Mucosa of descending colon (tissue), 3 donors: ENCODE measurements at places on chromosomes 7 and 10. TPM values are rescaled to one million over a fixed set of nuclear protein-coding genes. Genes with fewer than 3 reads are reported as not detected.

DNA sequence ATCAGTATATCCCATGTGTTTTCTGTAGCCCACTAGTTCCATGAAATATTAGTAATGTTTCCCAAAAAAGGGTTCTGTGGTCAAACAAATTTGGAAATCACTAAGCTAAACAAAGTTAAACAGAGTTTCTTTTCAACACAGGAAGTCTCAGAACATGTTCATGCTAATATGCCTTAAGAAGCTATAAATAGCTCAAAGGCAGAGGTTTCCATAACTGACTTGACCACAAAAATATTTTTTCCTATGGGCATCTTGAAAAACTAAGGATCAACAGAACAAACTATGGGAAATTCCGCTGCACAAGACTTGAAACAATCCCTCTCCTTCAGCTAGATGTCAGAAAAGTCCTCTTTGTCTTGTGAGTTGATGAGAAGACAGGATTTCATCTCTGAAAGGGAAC, 59.7 kb downstream of the SEM1 start:
- no peak for DNase-seq

DNA sequence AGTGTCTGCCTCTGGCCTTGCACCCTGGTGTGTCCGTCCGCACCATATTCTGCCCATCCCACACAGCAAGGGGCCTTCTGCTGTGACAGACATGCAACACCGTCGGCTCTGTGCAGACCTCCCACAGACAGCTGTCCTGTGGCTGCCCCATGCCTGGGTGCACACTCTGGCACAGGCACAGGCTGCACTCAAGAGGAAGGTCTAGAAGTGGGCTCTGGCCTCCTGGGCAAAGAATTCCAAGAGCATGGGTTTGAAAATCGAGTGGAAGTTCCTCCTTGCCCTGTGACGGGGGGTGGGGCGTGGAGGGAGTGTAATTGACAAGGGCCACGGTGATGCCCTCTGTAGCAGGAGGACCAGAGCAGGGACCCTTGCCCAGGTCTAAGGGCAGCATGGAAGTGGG, 4.3 kb upstream of the LOXL4 start:
- DNase-seq: no peak

DNA sequence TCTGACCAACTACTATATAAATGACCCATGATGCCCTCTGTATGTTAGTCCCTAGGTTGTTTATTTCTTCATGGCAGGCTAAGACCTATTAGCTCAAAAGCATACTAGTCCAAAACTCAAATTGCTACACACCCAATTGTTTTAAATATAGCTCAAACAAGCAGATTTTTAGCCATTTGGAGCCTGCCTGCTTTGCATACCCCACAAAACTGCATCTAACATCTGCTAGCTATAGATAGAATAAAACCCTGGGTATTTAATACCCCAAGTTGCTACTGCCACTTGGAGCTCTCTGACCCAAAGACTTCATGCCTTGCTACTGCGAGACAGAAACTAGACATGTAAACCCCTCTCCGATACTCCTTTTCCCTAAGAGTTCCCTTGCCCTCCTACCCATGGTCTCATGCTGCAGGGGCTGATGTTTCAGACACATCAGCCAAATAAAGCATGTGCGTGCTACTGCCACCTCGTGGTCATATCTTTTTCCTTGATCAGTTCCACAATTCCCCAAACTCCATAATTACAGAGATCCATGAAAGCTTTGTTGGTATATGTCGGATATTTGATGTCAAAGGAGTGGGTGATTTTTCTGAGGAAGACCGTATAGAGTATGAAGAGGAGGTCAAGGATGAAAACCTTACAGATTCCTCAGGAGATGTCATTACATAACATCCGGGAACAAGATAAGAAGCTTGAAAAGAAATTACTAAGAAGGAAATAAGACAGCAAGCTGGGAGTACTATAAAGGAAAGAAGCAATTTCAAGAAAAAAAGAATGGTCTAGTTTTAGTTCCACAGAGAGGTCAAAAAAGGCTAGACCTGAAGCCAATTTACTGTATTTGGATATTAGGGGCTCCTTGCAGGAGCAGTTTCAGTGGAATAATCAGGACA, 386.6 kb downstream of the SH2D4B start:
- no peak for DNase-seq

GRCh38 chr7:95365151-95365550, 31.0 kb downstream of the PON3 start:
- no peak for DNase-seq

The NPFFR1 gene
- 0.10 TPM for total RNA-seq

The SMO gene
- total RNA-seq: 11.2 TPM

DNA sequence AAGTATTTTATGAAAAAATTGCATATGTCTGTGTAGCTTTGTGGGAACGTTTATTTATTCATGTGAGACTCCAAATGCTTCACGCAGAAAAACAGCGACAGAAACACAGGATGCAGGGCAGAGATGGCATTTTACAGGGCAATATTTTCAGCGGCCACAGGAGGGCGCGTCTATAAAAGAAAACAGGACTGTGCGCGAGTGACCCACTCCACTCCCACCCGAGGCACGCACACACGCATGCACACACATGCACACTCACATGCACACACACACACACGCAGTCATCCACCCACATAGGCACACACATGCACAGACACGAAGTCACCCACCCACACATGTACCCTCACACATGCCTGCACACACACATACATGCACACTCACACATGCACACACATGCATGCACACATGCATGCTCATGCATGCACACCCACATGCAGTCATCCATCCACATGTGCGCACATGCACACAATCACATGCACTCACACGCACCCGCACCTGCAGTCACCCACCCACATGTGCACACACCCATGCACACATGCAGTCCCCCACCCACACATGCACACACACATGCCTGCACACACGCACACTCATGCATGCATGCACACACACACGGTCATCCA, 96.3 kb downstream of the DNAJB6 start:
- peak; percentile 65 for DNase-seq

DNA sequence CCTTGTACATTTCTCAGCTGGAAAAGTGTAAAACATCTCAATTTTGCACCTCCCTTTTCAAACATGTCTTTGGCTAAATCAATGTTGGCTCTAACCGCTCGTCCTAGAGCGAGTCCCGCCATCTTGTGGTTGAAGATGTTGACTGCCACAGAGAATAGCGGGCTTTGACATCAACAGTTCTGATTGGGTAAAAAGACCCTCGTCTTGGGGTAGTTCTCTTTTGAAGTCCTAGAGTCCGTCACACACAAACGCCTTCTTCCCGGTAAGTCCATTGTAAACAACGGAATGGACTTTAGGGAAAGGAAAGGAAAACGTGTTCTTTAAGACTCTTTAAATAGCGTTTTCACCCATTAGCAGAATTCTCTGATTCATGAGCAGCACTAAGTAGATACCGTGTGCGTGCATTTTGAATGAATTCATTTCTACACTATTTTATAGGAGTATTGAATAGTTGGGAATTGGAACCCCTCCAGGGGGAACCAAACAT, 452 bp upstream of the RPP30 start:
- DNase-seq: no peak

The PRRT4 gene
- 0.43 TPM for total RNA-seq

GRCh38 chr7:44072364-44073231, 7.2 kb upstream of the PGAM2 start:
- peak; percentile 78 for DNase-seq

DNA sequence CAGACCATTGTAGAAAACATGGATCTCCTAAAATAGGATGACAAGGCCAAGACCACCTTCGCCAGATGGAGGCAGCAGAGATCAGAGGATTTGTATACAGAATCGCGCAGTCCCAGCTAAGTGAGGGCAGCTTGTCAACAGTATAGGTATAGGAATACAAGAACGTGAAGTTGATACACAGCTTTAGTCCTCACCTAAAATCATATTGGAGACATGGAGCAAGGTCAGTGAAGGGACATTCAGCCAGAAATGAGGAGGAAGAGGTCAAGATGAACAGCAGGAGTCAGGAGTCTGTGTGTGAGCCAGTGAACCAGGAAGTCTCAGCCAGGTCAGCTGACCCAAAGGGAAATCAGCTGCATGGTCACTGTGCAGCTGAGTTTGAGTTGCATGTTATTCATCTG, 263.4 kb upstream of the PRKCQ start:
- DNase-seq: peak; percentile 17

DNA sequence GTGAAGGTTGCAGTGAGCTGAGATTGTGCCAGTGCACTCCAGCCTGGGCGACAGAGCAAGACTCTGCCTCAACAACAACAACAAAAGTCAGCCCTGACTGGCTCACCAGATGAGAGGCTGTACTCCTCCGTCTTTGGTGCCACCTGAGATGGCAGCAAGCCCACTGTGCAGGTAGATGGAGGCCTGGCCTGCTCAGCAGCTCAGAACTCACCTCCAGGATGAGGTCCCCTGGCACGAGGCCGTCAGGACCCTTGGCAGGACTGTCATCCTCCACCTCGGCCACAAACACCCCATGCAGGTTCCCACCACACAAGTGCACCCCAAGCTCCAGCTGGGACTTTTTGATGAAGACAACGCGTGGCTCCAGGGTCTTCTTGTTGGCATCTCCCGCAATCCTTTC, 117.2 kb downstream of the DLG5 start:
- no peak for DNase-seq

DNA sequence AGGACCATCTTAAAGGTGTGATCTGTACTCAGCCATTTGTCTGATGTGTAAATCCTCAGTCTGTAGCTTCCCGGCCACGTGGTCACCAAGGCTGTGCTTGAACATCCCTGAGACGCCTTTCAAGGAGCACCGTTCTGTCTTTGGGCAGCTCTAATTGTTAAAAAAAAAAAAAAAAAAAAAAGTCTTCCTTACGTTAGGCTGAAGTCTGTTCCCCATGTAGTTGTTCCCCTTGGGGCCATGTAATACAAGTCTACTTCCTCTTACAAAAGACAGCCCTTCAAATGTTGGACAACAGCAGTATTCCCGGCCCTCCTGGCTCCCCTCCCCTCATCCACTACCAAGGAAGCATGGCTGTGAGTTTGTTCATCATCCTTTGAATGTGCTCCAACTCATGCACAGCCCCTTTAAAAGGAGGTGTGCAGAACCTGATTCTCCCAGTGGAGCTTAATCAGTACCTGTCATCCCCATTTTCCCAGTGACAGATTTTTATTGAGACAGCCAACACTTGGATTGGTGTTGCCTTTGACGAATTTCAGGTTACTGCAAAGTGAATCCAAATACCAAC, 392.2 kb upstream of the GALNT17 start:
- DNase-seq: no peak

- DNase-seq: no peak
Observed at GRCh38 chr10:123911866-123912265, 20.3 kb upstream of the CPXM2 start.

- no peak for DNase-seq
Observed at GRCh38 chr7:14630048-14630447, 272.5 kb downstream of the DGKB start.

DNA sequence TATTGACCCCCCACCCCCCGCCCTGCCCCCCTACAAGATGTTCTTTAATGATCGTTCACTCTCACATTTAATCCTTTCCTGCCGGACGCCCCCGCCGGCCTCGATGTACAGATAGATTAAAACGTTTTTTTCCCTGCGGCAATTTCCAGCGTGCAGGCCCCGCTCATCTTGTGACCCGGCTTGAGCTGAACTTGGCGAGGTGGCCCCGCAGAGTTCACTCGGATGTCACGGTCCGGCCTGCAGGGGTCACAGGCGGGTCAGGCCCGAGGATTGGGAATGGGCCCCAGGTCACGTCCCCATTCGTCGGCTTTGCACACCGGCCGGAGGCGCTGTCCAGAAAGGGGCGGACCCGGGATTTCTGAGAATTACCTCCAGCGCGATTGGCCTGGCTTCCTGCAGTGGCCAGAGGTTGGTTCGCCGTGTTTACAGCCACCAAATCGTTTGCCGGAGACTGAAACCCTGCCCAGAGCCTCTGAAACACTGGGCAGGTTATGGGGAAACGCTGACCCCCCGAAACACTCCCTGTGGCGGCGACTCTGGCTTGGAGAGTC, 1.9 kb upstream of the CYP26A1 start:
- DNase-seq: peak; percentile 52

- peak; percentile 79 for DNase-seq
Observed at GRCh38 chr10:44974628-44975430, 3.8 kb downstream of the DEPP1 start.

DNA sequence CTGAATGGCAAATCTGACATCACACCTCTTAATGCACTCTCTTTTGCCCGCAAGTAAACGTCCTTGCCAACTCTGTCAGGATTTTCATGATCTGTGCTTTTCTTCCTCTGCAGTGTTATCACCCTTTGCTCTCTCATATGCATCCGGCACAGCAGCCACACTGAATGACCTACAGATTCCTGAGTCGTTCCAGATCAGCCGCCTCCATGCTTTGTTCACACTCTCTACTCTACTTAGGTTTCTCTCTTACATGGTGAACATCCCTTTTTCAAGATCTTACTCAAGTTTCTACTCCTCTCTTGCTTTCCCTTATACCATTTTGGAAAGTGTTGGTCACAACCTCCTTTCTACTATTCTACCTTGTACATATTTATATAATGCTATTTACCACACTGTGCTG, 127.7 kb upstream of the AOAH start:
- no peak for DNase-seq

GRCh38 chr10:105024184-105024583, 383.1 kb downstream of the SORCS3 start:
- DNase-seq: no peak

The NOS3 gene
- total RNA-seq: 6.3 TPM

The ZNF680 gene
- total RNA-seq: 8.7 TPM

GRCh38 chr7:80614851-80615271, 23.6 kb upstream of the CD36 start:
- DNase-seq: no peak

The TAS2R4 gene
- total RNA-seq: 2.3 TPM
